Stomach (tissue), 19 donors: ENCODE measurements at places on chromosomes 1 and 21. TPM values are rescaled to one million over a fixed set of nuclear protein-coding genes. Genes with fewer than 3 reads are reported as not detected.

DNA sequence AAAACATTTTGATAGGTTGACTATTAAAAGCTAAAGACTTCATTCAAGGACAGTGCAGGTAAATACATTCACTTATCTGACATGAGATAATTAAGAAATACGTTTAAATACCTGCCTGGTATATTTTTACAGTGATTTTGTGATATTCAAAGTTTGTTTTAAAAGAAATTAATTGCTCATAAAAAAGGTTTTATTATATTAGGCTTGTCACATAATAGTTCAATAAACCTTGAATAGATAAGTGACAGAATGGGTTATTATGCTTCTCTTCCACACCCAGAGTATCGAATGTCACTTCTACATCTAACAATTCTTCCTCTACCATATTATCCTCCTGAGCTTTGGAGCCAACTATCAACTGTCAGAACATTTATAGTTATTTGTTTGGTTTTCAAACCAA is 60.0 kb downstream of the LTN1 start:
- DNase-seq = no peak

GRCh38 chr1:186738926-186739325 is 58.7 kb upstream of the PTGS2 start:
- DNase-seq = peak; percentile 6

GRCh38 chr1:14363036-14363590 is 235.4 kb upstream of the KAZN start:
- no peak for DNase-seq

Gene HNRNPCL2
- not detected for total RNA-seq

Gene MYOM3
- total RNA-seq = 0.37 TPM

Gene CD101
- total RNA-seq = 2.2 TPM

DNA sequence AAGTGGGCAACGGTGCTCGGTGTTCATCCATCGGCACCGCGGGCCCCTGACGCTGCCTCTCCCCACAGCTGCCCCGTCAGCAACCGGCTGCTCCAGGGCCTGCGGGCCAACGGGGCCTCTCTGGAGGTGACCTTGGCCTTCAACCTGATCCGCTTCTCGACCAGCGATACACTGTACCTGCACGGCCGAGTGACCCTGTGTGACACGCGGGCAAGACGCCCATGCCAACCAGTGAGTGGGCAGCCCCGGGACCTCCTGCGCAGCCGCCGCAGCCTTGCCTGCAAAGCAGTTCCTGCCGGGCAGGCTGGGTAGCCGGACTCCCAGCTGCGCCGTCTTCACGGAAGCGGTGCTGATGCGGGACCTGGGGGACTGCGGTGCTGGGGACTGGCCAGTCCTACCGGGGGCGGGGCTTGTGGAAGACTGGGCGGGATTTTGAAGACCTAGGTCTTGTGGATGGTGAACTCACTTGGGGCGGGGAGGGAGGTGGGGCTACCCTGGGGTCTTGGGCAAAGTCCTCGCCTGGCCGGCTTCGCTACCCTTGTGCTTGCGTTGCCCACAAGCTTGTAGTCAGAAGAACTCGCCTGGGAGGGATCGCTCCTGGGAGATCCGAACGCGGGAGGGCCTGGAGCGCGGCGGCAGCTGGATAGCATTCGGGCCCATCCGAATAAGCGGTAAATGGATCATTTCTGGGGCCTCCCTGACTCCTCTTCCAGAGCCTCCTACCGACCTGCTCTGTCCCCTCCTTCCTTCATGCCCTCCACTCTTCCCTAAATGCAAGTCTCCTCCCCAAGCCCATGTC is 8.8 kb upstream of the CEP85 start:
- DNase-seq = peak; percentile 80
